Stimulated activated naive B cell treated with anti-CD40 and anti-IgM and Interleukin-4, amounts not matched to agents 10 μg/mL and 1 μg/mL and 100 μg/mL, for 72 hours (primary cell): ENCODE measurements at places on chromosomes 13 and 19.

DNA sequence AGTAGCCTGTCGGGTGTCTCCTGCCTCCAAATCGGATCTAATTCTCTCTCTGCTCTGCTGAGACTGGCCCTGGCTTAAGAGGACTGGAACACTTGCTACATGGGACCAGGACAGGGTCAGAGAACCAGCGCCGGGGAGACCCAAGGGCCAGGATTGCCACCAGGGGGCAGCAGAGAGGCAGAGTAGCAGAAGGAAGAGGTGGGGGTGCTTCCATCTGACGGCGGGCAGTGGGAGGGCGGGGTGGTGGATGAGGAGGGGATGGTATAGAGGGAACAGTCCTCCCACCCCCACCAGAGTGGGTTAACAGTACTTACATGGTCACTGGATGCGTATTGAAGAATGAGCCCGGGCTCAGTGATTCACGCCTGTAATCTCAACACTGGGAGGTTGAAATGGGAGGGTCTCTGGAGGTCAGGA is 11.9 kb downstream of the SELENOW start:
- H3K4me3 ChIP-seq: no peak overlapping the region
- DNase-seq: peak; percentile 60
- H3K27me3 ChIP-seq: peaks cover 1% of the 10 kb centered on the region

DNA sequence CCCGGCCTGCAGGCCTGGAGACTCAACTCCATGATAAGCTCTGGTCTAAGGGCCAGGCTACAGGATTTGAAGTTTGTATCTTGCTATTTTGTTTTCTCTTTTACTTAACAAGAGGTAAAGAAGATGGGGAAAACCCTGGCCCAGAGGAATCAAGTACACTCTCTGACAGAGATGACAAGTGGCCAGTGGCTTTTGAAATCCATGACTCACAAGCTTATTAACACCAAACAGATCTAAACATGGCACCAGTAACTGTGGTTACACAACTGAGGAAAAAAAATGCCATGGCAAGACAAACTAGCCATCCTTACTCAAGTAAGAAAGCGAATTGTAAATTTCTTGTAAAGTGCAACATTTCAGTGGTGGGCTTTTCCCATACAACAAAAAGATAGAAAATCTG is 72.6 kb upstream of the SERTM1 start:
- H3K27ac ChIP-seq: no peak overlapping the region
- H3K4me1 ChIP-seq: no peaks in the 10 kb centered on the region
- no peak for DNase-seq
- no peaks in the 10 kb centered on the region for H3K27me3 ChIP-seq

DNA sequence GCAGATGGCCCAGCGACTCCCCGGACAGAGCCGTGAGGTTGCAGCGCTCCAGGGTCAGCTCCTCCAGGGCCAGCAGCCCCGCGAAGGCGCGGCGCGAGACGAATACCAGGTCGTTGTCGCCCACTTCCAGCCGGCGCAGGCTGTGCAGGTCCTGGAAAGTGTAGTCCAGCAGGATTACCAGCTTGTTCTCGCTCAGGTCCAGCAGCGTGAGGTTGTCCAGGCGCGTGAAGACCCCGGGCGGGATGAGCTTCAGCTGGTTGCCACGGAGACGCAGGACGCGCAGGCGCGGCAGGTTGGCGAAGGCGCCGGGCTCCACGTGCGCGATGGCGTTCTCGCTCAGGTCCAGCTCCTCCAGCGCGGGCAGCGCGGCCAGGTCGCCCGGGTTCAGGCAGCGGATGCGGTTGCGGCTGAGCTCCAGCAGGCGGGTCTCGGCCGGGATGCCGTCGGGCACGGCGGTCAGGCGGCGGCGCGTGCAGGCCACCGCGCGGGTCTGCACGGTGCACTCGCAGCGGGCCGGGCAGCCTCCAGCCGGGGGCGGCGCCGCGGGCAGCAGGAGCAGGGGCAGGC is 9.3 kb upstream of the PEAK3 start:
- no peak for DNase-seq
- H3K4me3 ChIP-seq: peak overlapping the region; percentile 82
- H3K36me3 ChIP-seq: peaks cover 22% of the 10 kb centered on the region

- DNase-seq: no peak
- no peaks in the 10 kb centered on the region for H3K36me3 ChIP-seq
- H3K27ac ChIP-seq: no peak overlapping the region
- no peak overlapping the region for H3K4me3 ChIP-seq
- no peaks in the 10 kb centered on the region for H3K27me3 ChIP-seq
- H3K4me1 ChIP-seq: no peaks in the 10 kb centered on the region
These were observed 645.3 kb downstream of the TBC1D4 start for GRCh38 chr13:74836628-74837027.

DNA sequence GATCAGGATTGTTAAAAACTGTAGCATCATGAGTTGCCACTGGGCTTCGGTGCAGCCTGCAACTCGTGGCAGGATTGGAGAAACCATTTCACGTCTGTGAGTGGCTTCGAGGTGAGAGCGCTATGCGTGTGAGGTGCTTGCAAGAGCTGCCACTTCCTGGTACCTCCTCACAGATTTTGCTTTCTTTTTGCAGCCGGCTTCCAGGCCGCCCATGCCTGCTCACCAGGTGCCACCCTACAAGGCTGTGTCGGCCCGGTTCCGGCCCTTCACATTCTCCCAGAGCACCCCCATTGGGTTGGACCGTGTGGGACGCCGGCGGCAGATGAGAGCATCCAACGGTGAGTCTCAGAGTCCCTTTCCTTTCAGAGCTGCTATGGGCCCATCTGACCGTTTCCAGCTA is 57.9 kb upstream of the C1QTNF9 start:
- DNase-seq: no peak
- H3K4me1 ChIP-seq: peaks cover 22% of the 10 kb centered on the region
- H3K4me3 ChIP-seq: no peak overlapping the region

DNA sequence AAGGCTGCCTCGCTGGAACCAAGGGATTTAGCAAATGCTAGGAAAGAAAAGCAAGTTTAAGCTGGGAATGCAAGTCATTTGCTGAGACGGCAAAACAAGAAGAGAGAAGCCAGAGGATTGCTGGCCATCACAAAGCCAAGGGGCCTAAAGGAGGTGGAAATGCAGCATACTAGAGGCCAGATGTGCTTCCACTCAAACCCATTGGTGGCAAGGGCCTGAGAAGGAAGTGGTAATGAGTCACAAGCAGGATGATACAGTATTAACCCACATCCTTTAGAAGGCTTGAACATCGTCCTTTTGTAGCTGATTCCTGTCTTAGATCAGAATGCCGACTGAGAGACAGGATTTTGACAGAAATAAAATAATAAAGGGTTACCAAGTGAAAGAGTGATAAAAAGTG is 68.2 kb downstream of the ITGBL1 start:
- H3K27me3 ChIP-seq: no peaks in the 10 kb centered on the region
- no peaks in the 10 kb centered on the region for H3K36me3 ChIP-seq
- H3K4me3 ChIP-seq: no peak overlapping the region
- DNase-seq: no peak

GRCh38 chr13:80441968-80442367 is 101.0 kb upstream of the SPRY2 start:
- H3K4me3 ChIP-seq: no peak overlapping the region
- H3K27ac ChIP-seq: peak overlapping the region; percentile 43
- no peaks in the 10 kb centered on the region for H3K36me3 ChIP-seq

- peaks cover 3% of the 10 kb centered on the region for H3K4me1 ChIP-seq
- no peak overlapping the region for H3K4me3 ChIP-seq
- no peaks in the 10 kb centered on the region for H3K27me3 ChIP-seq
- no peak for DNase-seq
These were observed 41.6 kb downstream of the IFT88 start for GRCh38 chr13:20608438-20609020.

- no peak for DNase-seq
- no peak overlapping the region for H3K4me3 ChIP-seq
- H3K27me3 ChIP-seq: no peaks in the 10 kb centered on the region
- no peaks in the 10 kb centered on the region for H3K36me3 ChIP-seq
- H3K4me1 ChIP-seq: no peaks in the 10 kb centered on the region
These were observed 714.7 kb upstream of the PCDH20 start for GRCh38 chr13:62130062-62130970.

DNA sequence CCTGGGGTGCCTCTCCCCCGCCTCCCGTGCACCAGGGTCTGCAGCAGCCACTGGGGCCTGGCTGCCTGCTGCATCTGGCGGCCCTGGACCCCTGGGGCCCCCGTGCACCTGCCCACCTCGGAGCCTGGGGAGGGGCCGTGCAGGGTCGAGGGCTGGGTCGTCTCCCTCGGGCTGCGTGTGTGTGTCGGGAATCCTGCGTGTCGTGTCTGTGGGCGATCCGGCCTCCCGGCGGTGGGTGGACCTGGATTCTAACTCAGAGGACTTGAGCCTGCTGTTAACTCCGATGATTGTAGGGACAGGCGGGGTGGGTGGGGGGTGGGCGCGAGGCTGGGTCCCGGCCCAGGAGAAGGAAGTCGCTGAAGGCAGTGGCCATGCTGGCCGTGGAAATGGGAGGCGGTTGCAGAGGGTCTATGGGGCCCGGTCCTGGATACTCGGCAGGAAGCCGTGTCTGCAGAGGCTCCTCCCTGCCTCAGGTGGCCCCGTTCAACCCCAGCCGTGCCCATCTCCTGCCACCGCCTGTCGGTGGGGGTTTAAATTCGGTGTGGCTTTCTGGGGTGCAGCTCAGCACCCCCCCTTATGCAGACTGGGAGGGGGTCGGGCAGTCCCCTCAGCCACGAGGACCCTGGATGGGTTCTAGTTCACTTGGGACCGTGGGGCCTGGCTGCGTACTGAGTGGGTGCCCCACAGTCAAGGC is 9.4 kb upstream of the WDR18 start:
- no peak overlapping the region for H3K4me3 ChIP-seq
- DNase-seq: no peak
- peak overlapping the region; percentile 66 for H3K27ac ChIP-seq
- H3K27me3 ChIP-seq: no peaks in the 10 kb centered on the region
- peaks cover 2% of the 10 kb centered on the region for H3K4me1 ChIP-seq

GRCh38 chr13:102642475-102642874 is 45.7 kb downstream of the TPP2 start:
- no peaks in the 10 kb centered on the region for H3K4me1 ChIP-seq
- no peaks in the 10 kb centered on the region for H3K27me3 ChIP-seq
- peaks cover 24% of the 10 kb centered on the region for H3K36me3 ChIP-seq
- DNase-seq: no peak
- no peak overlapping the region for H3K4me3 ChIP-seq

- no peak overlapping the region for H3K4me3 ChIP-seq
- no peak for DNase-seq
- no peaks in the 10 kb centered on the region for H3K27me3 ChIP-seq
- H3K36me3 ChIP-seq: no peaks in the 10 kb centered on the region
These were observed 462.1 kb downstream of the OLFM4 start for GRCh38 chr13:53490752-53491151.

DNA sequence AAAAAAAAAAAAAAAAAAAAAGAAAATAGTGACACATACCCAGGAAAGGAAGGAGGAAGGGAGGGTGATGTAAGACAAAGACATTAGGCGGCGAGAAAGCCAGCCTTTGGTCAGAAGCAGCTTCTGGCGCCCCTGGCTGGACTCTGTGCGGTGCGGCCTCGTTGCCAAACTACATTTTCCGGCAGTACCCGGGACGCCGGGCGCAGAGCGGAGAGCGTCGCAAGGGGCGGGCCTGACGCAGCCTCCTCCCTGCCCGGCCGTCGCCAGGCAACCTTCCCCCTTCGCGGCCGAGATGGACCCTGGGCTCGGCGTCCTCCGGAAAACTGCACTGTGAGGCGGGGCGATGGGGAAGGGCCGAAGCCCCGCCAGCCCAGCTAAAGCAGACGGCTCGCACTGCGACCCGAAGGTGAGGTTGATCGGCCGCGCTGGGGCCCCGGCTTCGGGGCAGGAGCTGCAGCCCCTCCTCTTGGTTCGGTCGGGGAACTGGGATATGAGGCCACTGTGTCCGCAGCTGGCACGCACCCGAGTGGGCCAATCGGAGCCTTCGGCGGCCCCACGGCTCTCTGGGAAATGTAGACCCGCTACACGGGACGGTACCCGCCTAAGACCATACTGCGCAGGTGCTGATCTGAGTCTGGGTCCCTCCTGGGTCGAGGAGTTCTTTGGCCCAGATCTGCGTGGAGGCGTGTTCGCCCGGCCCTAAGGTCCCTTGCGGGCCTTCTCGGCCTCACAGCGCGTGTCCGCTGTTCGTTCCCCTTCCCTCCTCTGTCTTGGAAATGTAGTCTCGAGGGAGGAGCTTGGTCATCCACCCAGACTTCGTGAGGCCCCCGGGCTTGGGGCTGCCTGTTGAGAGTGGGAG is 2.3 kb upstream of the MZF1 start:
- peaks cover 42% of the 10 kb centered on the region for H3K4me1 ChIP-seq
- DNase-seq: peak; percentile 89
- H3K4me3 ChIP-seq: peak overlapping the region; percentile 90
- H3K27me3 ChIP-seq: no peaks in the 10 kb centered on the region
- H3K27ac ChIP-seq: peak overlapping the region; percentile 99
- peaks cover 26% of the 10 kb centered on the region for H3K36me3 ChIP-seq

DNA sequence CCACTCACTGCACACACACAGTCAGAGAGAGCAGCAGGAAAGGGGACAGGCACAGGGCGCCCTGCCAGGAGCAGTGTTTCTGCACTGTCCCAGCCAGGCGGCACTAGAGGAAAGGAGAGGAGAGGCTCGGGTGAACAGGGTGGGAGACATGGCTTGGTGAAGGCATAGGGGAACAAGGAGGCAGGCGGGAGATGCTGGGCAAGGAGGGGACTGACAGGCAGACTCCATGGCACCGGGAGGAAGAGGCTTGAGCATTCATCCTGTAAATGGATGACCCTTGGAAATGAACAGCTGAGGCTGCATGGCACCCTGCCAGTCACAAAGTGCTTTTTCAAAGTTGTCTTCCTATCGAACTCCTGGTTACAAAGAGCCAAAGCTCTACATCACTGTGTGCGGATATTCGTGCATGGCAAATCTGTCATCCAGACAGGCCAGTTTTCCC is 22.4 kb downstream of the MED26 start:
- H3K27ac ChIP-seq: peak overlapping the region; percentile 78
- no peaks in the 10 kb centered on the region for H3K27me3 ChIP-seq
- peaks cover 44% of the 10 kb centered on the region for H3K4me1 ChIP-seq
- H3K4me3 ChIP-seq: peak overlapping the region; percentile 11
- DNase-seq: no peak
- H3K36me3 ChIP-seq: peaks cover 10% of the 10 kb centered on the region

- H3K36me3 ChIP-seq: no peaks in the 10 kb centered on the region
- no peak overlapping the region for H3K27ac ChIP-seq
- H3K4me3 ChIP-seq: no peak overlapping the region
- H3K4me1 ChIP-seq: no peaks in the 10 kb centered on the region
- peaks cover 3% of the 10 kb centered on the region for H3K27me3 ChIP-seq
- DNase-seq: no peak
These were observed 267.3 kb downstream of the RFC3 start for GRCh38 chr13:34085204-34085603.

DNA sequence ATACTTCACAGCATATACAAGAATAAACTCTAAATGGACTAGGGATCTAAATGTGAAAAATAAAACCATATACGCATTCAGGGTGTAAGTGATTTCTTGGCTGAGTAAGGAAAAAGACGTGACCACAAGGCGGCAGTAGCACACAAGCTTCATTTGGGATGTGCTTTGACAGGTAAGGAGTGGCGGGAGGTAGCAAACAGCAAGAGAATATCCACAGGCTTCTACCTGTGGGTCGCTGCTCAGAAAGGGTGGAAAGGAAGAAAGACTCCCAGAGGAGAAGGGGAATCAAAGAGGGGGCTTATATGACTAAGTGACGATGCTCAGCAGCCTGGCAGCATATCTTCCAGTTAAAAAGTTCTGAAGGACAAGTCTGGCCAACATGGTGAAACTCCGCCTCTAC is 2.5 kb upstream of the ZNF121 start:
- H3K4me3 ChIP-seq: no peak overlapping the region
- H3K36me3 ChIP-seq: peaks cover 8% of the 10 kb centered on the region
- DNase-seq: peak; percentile 58
- H3K27ac ChIP-seq: no peak overlapping the region
- H3K27me3 ChIP-seq: peaks cover 21% of the 10 kb centered on the region
- H3K4me1 ChIP-seq: peaks cover 8% of the 10 kb centered on the region

GRCh38 chr19:50449236-50449899 is 16.7 kb downstream of the MYBPC2 start:
- no peaks in the 10 kb centered on the region for H3K4me1 ChIP-seq
- peaks cover 17% of the 10 kb centered on the region for H3K36me3 ChIP-seq
- no peaks in the 10 kb centered on the region for H3K27me3 ChIP-seq
- no peak overlapping the region for H3K27ac ChIP-seq
- DNase-seq: no peak
